ENCODE measurements at places on chromosomes 1 and 21.

- H3K27me3 ChIP-seq: no peaks in the 10 kb centered on the region
- H3K4me1 ChIP-seq: peaks cover 12% of the 10 kb centered on the region
- no peak overlapping the region for H3K4me3 ChIP-seq
- H3K36me3 ChIP-seq: no peaks in the 10 kb centered on the region
- no peak for DNase-seq
Measured at GRCh38 chr1:205014783-205015182, 28.2 kb upstream of the CNTN2 start.

GRCh38 chr1:186060226-186060625 is 314.8 kb downstream of the TPR start:
- H3K27ac ChIP-seq: peak overlapping the region; percentile 57
- no peak for DNase-seq
- H3K4me1 ChIP-seq: peaks cover 30% of the 10 kb centered on the region
- no peak overlapping the region for H3K4me3 ChIP-seq
- H3K27me3 ChIP-seq: no peaks in the 10 kb centered on the region

- H3K4me3 ChIP-seq: no peak overlapping the region
- no peak for DNase-seq
- no peaks in the 10 kb centered on the region for H3K27me3 ChIP-seq
- no peaks in the 10 kb centered on the region for H3K36me3 ChIP-seq
- no peaks in the 10 kb centered on the region for H3K4me1 ChIP-seq
Measured at GRCh38 chr1:197210426-197210825, 57.6 kb upstream of the CRB1 start.

DNA sequence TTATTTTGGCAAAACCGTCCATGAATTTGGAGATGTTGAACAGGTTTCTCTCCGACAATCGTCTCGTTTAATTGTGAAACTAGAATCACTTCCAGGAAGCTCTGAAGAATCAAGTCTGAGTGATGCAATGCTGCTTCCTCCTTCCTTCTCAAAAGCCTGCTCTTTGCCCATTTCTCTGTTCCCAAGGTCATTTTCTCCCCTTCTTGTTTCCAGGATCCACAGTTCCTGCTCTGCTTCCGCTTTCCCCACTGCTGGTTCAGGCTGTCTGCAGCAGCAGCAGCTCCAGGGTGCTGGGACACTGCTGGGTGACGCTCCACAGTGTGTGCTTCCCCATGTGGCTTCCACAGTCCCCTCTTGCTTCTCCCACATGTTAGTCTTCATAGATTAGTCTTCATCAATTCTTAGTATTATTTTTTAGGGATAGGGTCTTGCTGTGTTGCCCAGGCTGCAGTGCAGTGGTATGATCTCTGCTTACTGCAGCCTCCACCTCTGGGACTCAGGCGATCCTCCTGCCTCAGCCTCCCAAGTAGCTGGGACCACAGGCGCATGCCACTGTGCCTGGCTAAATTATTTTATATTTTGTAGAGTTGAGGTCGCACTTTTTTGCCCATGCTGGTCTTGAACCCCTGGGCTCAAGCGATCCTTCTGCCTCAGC is 156.2 kb downstream of the DYRK1A start:
- no peaks in the 10 kb centered on the region for H3K36me3 ChIP-seq
- no peak overlapping the region for H3K4me3 ChIP-seq
- H3K27ac ChIP-seq: no peak overlapping the region
- no peaks in the 10 kb centered on the region for H3K4me1 ChIP-seq

DNA sequence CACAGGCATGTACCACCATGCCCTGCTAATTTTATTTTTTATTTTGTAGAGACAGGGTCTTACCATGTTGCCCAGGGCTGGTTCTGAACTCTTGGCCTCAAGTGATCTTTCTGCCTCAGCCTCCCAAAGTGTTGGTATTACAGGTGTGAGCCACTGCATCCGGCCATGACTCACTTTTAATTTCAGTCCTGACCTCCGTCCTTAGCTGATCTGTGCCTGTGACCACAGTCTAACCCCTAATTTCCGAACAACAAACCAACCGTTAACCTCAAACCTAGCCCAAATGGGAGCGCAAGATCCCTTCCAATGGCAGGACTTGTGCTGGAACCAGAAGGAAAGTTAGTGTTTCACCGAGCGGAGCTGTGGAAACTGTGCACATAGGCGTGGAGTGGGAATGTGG is 29.3 kb upstream of the MAN1C1 start:
- no peaks in the 10 kb centered on the region for H3K4me1 ChIP-seq
- no peak overlapping the region for H3K27ac ChIP-seq
- H3K4me3 ChIP-seq: no peak overlapping the region
- no peaks in the 10 kb centered on the region for H3K36me3 ChIP-seq
- DNase-seq: no peak
- H3K27me3 ChIP-seq: no peaks in the 10 kb centered on the region

DNA sequence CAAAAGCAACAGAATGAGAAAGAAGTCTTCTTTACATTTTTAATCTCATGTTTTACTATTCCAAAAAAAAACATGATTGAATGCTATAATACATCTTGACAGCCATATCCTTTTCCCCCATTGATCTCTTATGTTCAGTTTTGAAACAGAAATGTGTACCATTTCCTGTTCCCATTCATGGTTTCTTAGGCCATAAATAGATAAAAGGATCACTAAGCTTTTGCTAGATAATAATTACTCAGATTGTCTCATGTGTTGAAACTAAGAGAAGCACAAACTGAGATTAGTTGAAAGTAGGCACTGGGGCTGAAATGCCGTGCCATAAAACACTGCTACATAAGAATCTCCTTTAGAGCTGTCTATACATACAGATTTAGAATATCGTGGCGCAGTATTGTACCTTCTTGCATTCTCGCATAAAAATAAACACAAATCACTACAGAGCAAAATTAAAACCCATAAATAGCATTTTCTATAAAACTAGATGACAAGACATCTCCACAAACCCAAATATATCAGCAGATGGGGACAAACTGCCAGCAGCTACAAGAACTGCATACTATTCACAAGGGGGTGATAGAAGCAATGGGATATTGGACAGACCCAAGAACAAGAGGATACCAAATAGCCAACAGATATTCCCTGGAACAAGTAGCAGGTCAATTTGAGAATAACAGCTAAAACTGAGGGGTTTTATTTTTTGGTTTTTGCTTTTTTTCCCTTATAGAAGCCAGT is 405.3 kb upstream of the PRMT6 start:
- H3K36me3 ChIP-seq: no peaks in the 10 kb centered on the region
- no peaks in the 10 kb centered on the region for H3K27me3 ChIP-seq
- no peak overlapping the region for H3K27ac ChIP-seq
- H3K4me3 ChIP-seq: no peak overlapping the region
- no peaks in the 10 kb centered on the region for H3K4me1 ChIP-seq

DNA sequence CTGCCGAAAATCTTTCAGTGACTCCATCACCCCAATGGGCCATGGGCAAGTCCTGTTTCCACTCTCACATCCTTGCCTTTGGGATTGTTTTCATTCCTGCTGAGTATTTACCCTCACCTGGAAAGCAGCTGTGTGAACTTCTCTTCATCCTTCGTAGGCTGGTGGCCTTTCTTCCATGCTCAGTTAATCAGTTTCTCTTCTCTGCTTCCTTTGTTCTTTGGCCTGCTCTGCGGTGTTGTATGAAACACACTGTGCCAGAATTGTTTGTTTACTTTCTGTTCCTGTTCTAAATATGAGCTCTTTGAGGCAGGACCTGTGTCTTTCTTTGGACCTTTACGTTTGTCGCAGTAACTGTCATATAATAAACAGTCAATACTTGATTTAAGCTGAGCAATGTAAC is 48.6 kb downstream of the ITSN1 start:
- H3K4me1 ChIP-seq: no peaks in the 10 kb centered on the region
- no peaks in the 10 kb centered on the region for H3K36me3 ChIP-seq
- no peak overlapping the region for H3K27ac ChIP-seq
- DNase-seq: no peak

GRCh38 chr1:186875896-186876835 is 47.4 kb downstream of the PLA2G4A start:
- H3K36me3 ChIP-seq: no peaks in the 10 kb centered on the region
- no peak overlapping the region for H3K27ac ChIP-seq
- no peak for DNase-seq
- H3K4me1 ChIP-seq: no peaks in the 10 kb centered on the region
- no peaks in the 10 kb centered on the region for H3K27me3 ChIP-seq

- DNase-seq: no peak
- H3K4me3 ChIP-seq: no peak overlapping the region
- no peaks in the 10 kb centered on the region for H3K4me1 ChIP-seq
Measured at GRCh38 chr1:159800177-159800930, 1.8 kb upstream of the FCRL6 start.

- H3K4me1 ChIP-seq: no peaks in the 10 kb centered on the region
- no peaks in the 10 kb centered on the region for H3K27me3 ChIP-seq
- H3K4me3 ChIP-seq: no peak overlapping the region
- no peak for DNase-seq
Measured at GRCh38 chr21:36788120-36788638, 89.3 kb downstream of the SIM2 start.

DNA sequence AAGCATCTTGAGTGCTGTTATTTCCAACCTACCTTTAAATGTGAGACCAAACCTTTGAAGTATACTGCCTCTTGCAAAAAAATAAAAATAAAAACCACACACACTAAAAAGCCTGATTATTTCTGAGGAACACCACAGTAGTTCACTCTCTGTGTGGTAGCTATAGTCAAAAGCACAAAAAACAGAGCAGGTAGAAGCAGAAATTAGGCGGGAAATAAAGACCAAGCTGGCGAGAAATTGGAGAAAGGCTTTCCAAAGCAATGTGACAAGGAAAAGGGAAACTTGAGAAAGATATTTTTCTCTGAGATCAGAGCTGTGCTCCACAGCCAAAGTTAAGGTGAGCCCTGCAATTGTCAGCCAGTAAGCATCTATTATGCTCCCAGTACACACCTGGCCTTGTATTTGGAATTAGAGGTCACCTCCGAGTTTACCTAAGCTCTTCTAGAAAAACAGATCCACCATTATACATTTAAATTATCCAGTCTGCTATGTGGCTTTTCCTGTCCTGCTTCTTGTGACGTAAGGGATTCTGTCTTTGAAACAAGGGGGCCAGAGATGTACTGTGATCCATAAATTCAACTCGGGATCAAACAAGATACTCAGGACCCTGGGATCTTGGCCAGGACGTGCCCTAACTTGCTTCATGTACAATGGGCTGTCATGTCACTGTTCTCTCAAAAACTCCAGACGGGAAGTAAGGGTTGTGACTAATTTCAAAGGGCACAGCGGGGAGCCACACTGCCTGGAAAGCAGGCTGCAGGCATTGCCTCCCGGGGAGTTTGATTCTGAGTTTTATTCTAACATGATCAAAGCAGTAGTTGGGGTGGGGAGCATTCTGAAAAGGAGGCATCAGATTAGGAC is 39.8 kb upstream of the RAB4A start:
- H3K27me3 ChIP-seq: no peaks in the 10 kb centered on the region
- H3K4me3 ChIP-seq: no peak overlapping the region
- H3K27ac ChIP-seq: peak overlapping the region; percentile 19
- H3K36me3 ChIP-seq: no peaks in the 10 kb centered on the region
- peaks cover 13% of the 10 kb centered on the region for H3K4me1 ChIP-seq
- no peak for DNase-seq
